ENCODE measurements at places on chromosomes 5 and 9.

- no peak for DNase-seq
Measured at GRCh38 chr5:1077491-1078020, 34.3 kb downstream of the SLC12A7 start.

DNA sequence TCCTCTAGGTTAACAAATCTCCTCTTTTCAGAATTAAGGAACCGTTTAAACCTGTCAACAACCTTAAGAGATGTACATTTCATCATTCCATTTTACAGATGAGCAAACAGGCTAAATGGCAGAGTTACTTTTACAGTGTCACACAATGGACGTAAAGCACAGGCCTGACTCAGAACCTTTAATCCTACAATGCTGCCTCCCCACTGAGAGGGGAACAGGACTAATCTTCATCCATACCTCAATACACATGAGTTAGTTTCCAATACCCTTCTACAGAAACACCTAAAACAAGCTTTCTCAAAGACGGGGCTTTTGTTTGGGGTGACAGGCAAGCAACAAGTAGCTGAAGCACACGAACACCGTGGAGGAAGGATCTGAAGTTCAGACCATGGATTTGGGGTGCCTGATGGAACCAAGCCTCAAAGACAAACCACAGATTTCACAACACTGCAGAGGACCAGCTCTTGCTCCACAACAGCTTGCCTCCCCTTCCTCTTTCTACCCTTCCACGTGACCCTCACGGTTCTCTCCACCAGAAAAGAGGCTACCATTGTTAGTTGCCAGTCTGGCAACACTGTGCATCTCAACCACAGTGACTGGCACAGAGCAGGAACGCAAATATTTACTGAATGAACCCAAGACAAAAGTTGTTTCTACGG is 1.8 kb downstream of the RNF130 start:
- no peak for DNase-seq

DNA sequence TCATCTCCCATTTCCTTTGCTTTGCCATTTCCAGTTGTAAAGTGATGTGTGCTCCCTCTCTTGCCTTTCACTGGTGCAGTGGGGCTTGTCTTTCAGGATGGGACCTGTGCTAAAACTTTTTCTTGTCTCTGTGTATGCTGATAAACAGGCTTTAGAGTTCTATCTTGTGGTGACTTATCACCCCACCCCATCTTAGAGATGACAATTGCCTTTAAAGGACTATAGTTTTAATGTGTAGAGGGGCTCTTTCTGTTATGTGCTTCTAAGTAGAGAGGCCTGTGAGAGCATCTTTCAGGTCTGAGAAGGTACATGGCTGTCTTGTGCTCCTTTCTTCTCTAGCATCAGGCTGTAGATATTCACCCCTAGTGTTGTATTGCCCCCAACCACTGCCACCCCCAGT is 21.9 kb downstream of the MAN2A1 start:
- no peak for DNase-seq

GRCh38 chr5:74673011-74673790 is 11.8 kb upstream of the HEXB start:
- no peak for DNase-seq

GRCh38 chr9:122095010-122095767 is 2.1 kb upstream of the TTLL11 start:
- no peak for DNase-seq

DNA sequence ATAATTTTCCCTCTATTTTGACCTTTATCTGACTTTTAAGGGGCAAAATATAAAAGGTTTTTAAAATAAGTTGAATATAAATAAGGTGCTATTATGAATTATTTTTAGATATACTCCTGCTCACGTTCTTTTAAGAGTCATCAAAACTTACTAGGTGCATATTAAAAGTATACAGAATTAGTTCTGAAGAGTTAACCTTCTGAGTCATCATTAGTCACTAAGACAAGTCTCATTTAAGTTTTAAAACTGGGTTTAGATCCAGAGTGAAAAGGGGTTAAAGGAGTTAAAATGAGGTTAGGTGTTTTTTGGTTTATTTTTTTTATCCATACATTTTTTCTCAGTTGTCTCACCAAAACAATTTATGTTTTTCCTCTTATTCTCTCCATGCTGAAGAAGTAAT is 41.7 kb downstream of the SMIM15 start:
- no peak for DNase-seq

GRCh38 chr9:20326516-20326915 is 295.8 kb downstream of the MLLT3 start:
- DNase-seq: no peak

GRCh38 chr9:108672475-108673190 is 183.2 kb downstream of the ACTL7B start:
- DNase-seq: no peak

DNA sequence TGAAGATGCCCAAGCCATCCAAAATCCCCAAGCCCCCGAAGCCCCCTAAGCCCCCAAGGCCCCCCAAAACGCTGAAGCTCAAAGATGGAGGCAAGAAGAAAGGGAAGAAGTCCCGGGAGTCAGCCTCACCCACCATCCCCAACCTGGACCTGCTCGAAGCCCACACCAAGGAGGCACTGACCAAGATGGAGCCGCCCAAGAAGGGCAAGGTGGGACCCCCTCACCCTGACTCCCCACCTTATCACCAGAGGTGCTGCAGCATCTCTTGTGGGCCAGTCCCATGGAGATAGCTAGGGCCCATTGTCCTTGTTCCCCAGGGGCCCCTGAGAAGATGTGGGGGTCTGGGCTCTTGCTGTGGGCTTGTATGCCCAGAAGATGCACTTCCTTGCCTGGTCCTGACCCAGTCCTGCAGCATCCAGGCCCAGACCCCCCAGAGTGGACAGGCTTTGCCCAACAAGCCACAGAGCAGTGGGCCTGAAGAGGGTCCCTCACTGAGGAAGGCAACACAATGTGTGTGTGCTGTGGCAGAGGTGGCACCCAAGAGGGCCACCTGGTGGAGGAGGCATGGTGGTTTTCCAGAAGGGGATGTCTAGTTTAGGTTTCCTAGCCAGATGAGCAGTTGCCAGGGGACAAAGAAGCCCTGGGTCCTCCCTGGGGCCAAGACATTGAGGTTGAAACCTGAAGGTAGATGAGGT is 84.1 kb downstream of the PHF2 start:
- no peak for DNase-seq

GRCh38 chr5:120255214-120255613 is 208.9 kb upstream of the PRR16 start:
- DNase-seq: no peak

GRCh38 chr5:165859251-165859650 is 2353.8 kb downstream of the MAT2B start:
- no peak for DNase-seq

GRCh38 chr5:115480271-115480670 is 64.3 kb downstream of the FEM1C start:
- DNase-seq: no peak

GRCh38 chr9:116934131-116934530 is 247.0 kb downstream of the TRIM32 start:
- no peak for DNase-seq

DNA sequence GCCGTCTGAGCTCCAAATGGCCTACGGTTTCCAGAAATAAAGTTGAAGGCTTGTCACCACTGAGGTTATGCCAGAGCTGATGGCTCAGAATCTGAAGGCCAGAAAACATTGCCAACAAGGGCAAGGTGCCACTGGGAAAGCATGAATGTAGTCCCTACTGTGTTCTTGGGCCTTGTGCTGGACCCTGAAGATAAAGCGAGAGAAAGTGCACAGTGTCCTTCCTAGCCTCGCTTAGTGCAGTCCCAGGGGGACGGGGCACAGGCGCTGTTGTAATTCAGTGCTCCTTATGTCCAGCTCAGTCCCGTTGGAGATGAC is 84.5 kb downstream of the NDFIP1 start:
- DNase-seq: no peak

GRCh38 chr5:143110591-143110990 is 292.9 kb downstream of the NR3C1 start:
- no peak for DNase-seq

- DNase-seq: no peak
Measured at GRCh38 chr9:19137282-19137681, 10.0 kb upstream of the PLIN2 start.

DNA sequence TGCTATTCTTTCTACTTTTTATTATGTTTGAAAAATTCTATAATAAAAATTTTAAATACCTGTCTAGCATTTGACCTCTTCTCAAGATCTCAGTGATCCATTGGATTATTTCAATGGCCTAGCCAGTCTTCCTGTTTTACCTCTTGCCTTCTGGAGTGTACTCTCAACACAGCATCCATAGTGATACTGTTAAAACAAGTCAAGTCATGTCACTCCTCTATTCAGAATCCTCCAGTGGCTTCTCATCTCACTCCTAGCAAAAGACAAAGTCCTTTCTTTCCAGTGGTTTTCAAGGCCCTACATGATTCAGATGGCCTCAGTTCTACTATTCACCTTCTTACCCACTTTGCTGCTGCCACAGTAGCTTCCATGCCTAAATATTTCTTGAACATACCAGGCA is 1.8 kb downstream of the MARVELD2 start:
- DNase-seq: no peak

DNA sequence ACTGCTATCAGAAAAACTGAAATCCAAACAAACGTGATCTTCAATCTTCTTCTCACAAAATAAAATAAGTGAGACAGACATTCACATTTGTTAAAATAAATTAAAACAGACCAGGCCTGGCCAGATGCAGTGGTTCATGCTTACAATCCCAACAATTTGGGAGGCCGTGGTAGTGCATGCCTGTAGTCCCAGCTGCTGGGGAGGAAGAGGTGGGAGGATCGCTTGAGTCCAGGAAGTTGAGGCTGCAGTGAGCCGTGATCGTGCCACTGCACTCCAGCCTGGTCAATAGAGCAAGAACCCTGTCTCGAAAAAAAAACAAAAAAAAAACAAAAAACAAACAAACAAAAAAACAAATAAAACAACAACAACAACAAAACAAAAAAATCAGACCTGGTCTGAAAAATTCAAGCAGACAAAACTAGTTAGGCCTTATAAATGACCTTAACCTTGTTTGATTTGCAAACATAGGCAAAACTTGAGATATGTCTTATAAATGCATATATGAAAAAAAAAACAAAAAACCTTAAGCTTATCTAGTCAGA is 10.8 kb downstream of the MAPKAP1 start:
- DNase-seq: no peak

DNA sequence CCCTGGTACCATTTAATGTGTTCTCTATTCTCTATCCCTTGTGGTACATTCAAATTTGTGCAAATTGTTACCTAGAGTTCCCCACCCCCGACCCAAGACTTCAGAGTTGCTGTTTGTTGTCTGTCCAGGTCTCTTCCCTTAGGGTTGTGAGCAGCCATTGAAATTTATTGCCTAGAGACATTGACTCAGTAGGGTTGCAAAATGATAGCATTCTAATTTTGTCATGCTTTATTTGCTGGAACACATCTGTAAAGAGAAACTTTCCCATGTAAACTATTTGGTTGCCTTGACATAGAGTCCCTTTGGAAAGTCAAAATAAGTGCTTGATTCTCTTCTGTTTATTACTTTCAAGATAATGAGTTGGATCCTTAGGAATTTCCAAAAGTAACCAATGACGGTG is 91.7 kb upstream of the KLF9 start:
- DNase-seq: no peak

- no peak for DNase-seq
Measured at GRCh38 chr9:21317956-21318923, 13.1 kb upstream of the IFNA5 start.

- DNase-seq: no peak
Measured at GRCh38 chr9:137189297-137190295, 1.1 kb downstream of the SSNA1 start.

- no peak for DNase-seq
Measured at GRCh38 chr5:14115323-14115895, 27.7 kb upstream of the TRIO start.

- DNase-seq: no peak
Measured at GRCh38 chr5:160171666-160172065, 52.4 kb upstream of the PWWP2A start.

DNA sequence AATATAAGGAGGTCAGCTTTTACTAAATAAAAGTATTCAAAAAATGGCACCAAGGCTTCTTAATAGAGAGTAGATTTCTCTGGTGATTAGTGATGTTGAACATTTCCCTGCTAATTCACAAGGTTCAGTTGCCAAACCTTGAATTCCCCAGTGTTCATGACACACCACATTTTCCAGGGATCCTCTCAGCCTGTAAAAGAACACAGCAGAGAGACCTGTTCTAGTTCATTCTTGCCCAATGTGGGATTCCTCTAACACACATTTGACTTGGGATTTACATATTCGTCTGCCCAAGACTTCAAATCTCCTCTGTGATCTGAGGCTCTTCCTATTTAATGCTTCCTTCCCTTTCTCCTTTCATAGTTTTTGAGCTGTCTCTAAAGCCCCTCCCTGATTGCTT is 273.2 kb upstream of the CDH9 start:
- DNase-seq: no peak

- DNase-seq: no peak
Measured at GRCh38 chr5:154166901-154167791, 23.4 kb upstream of the GALNT10 start.

GRCh38 chr5:27241564-27242257 is 203.3 kb upstream of the CDH9 start:
- DNase-seq: no peak

Data from stimulated activated CD8-positive, alpha-beta memory T cell treated with anti-CD3 and anti-CD28 coated beads, Interleukin-15, amount 100 ng/mL, for 24 hours (primary cell).